Lung (tissue), 17 donors: ENCODE measurements at places on chromosomes 1 and 21. TPM values are rescaled to one million over a fixed set of nuclear protein-coding genes. Genes with fewer than 3 reads are reported as not detected.

DNA sequence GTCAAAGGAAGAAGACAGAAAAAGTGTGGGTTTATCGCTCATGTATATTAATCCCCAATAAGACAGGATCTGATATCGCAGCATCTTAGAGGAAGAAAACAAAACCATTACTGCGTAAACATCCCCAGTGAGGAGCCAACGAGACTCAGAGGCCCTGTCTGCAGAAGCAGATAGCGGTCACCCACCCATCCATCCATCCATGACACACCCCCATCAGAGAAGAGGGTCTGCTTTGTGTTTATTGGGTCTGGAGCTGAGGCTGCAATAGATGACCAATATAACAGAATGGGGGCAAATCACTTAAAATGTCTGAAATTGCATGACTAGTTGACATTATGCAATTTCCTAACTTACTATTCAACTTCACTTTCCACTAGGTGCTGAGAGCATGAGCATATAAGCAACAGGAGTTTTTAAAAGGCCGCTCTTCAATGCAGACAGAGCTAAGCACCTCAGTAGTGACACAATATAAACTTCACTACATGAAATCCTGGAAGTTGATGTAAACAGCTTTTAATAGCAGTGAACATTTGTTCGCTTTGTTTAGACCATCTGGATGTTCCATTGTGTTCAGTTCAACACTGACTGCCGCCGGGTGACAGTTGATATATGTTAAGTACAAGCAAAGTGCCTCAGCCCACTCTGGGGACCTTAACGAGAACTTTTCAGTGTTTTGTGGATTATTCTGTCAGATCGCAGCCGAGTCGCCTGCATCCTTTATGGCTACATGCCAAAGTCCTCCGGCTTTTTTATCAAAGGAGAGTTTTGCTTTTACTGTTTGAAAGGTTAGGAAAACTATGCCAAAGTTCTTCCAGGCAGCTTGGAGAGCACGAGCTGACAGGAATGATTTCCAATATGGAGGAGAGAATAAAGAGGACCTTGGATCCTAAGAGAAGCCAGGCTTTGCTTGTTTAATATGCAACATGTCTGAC lies 167.5 kb downstream of the ZNF281 start:
- H3K36me3 ChIP-seq, result no peaks in the 10 kb centered on the region
- H3K4me1 ChIP-seq, result peaks cover 3% of the 10 kb centered on the region
- peak; percentile 86 for DNase-seq
- H3K27ac ChIP-seq, result peak overlapping the region; percentile 15

Gene GCSAML
- total RNA-seq, result 0.40 TPM

DNA sequence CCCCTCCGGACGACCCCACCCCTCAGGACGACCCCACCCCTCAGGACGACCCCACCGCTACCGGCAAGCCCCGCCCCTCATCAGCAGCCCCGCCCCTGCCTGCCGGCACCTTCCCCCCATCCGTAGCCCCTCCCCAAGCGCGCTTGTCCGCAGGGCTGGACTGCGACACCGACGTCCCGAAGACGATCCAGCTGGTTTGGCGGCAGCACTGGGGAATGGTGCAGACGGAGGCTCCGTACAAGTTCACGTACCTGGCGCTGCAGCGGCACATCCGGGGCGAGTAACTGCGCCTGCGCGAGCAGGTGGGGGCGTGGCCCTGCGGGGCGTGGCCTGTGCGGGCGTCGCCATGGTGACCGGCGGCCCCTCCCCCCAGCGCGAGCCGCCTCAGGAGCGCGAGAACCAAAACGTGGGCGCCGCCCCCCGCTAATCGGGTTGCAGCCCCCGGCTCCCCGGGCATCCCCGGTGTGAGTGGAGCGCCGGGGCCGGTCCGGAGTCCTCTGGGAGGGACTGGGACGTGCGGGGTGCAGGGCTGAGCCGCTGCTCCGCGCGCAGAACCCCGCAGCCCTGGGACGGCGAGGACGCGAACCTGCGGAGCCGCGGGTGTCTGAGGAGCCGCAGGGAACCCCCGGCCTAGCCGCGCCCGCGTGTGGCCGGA lies 4.9 kb downstream of the RNF223 start:
- peaks cover 5% of the 10 kb centered on the region for H3K27me3 ChIP-seq
- DNase-seq, result peak; percentile 85
- H3K27ac ChIP-seq, result peak overlapping the region; percentile 76
- no peaks in the 10 kb centered on the region for H3K36me3 ChIP-seq
- H3K4me3 ChIP-seq, result peak overlapping the region; percentile 29

GRCh38 chr21:37358397-37358796 lies 8.2 kb upstream of the DYRK1A start:
- H3K27me3 ChIP-seq, result no peaks in the 10 kb centered on the region
- peak; percentile 73 for DNase-seq
- no peaks in the 10 kb centered on the region for H3K36me3 ChIP-seq
- peak overlapping the region; percentile 57 for H3K27ac ChIP-seq

GRCh38 chr1:8116894-8117264 lies 90.8 kb upstream of the ERRFI1 start:
- peak; percentile 78 for DNase-seq
- H3K36me3 ChIP-seq, result no peaks in the 10 kb centered on the region
- H3K4me1 ChIP-seq, result peaks cover 7% of the 10 kb centered on the region
- H3K27me3 ChIP-seq, result no peaks in the 10 kb centered on the region
- no peak overlapping the region for H3K4me3 ChIP-seq
- H3K27ac ChIP-seq, result peak overlapping the region; percentile 27

Gene GBP6
- total RNA-seq, result 1.3 TPM

Gene PTPRU
- 22.6 TPM for total RNA-seq

Gene LORICRIN
- total RNA-seq, result not detected

- no peak overlapping the region for H3K4me3 ChIP-seq
- no peaks in the 10 kb centered on the region for H3K4me1 ChIP-seq
- H3K27me3 ChIP-seq, result no peaks in the 10 kb centered on the region
- H3K27ac ChIP-seq, result no peak overlapping the region
These were observed 142.3 kb downstream of the VPS13D start for GRCh38 chr1:12372180-12372579.

- H3K27me3 ChIP-seq, result peaks cover 4% of the 10 kb centered on the region
- H3K27ac ChIP-seq, result no peak overlapping the region
- H3K4me1 ChIP-seq, result no peaks in the 10 kb centered on the region
- H3K36me3 ChIP-seq, result peaks cover 3% of the 10 kb centered on the region
- DNase-seq, result no peak
- no peak overlapping the region for H3K4me3 ChIP-seq
These were observed 4.7 kb upstream of the PSMB2 start for GRCh38 chr1:35646043-35646442.

GRCh38 chr1:20428841-20429240 lies 57.2 kb downstream of the CAMK2N1 start:
- H3K27ac ChIP-seq, result no peak overlapping the region
- H3K4me3 ChIP-seq, result no peak overlapping the region
- no peaks in the 10 kb centered on the region for H3K27me3 ChIP-seq
- no peak for DNase-seq

Gene RNU1-4
- 3,134 TPM for total RNA-seq

DNA sequence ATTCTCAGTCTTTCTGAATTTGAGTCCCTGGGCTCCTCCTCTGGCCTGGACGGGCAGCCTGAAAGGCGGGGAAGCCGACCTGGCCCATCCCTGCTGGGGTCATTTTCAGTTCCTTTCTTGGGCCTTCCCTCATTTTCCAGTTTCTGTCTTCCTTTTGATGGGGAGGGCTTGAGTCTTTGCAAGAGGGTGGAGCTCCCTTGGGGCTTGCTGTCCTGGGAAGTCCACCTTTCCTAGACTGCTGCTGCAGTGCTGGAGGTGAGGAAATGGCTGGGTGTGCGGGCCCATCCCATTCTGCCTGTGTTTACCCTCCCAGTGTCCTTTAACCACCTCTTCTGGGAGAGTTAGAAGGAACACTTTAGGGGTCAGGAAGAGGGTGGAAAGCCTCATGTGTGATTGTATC lies 40.4 kb upstream of the SYNC start:
- H3K36me3 ChIP-seq, result no peaks in the 10 kb centered on the region
- DNase-seq, result no peak
- H3K27me3 ChIP-seq, result no peaks in the 10 kb centered on the region
- no peak overlapping the region for H3K4me3 ChIP-seq
- peaks cover 21% of the 10 kb centered on the region for H3K4me1 ChIP-seq

Gene DDOST
- 286 TPM for total RNA-seq
